Head of caudate nucleus (tissue), 42 donors: ENCODE measurements at places on chromosomes 7 and 10.
A peak's percentile ranks its signal among the peaks of the same experiment; 100 is the strongest.

DNA sequence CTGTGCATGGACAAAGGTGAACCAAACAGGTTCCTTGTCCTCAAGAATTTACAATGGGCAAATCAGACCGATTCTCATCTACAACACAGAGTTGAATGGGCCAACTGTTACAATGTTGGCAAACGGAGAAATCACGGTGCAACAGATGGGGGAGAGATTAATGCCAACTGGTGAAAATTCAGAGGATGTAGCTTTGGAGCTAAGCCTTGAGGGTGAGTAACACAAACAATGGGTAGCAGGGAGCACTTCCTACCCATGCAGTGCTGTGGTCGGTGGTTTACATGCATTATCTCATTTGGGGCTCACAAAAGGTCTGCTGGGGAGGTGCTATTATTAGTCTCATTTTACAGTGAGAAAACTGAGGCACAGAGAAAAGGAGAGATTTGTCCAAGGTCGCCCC lies 902 bp upstream of the NFE2L3 start:
- DNase-seq, result no peak

- no peak for DNase-seq
Measured at GRCh38 chr7:143388491-143389101, 7.5 kb downstream of the ZYX start.

DNA sequence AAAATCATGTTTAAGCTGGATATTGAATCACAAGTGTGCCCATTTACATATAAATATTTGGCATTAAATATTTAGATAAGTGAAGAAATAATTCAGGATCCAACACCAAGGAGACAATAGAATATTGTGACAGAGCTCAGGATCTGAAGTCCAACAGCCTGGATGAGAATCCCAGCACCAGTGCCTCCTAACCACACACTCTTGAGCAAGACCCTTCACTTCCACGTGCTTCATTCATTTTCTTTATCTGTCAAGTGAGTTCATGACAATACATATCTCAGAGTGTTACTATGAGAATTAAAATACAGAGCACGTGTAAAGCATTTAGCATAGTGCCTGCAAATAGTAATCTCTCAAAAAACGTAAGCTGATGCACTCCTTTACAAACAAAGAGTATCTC lies 78.4 kb upstream of the IKZF1 start:
- no peak for DNase-seq

- DNase-seq, result peak; percentile 7
Measured at GRCh38 chr10:68212721-68213352, 19.1 kb downstream of the ATOH7 start.

- DNase-seq, result no peak
Measured at GRCh38 chr7:22351329-22351692, 5.6 kb downstream of the RAPGEF5 start.

DNA sequence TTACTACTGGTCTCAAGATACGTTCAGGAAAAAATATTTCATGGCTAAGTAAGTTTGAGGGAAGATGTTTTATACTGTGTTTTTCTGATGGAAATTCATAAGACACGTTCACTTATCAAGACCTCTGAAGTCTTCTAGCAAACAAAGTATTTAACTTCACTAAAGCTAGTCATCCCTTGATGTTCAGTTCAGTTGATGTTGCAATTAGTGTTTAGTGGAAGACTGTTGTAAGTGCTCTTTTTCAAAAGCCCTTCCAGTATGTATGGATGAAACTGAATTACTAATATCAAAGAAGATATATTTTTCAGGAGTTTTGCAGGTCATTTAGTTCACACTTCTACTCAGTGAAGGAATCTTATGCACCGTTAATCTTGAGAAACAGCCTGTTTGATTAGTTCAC lies 25.1 kb downstream of the CUL1 start:
- no peak for DNase-seq

GRCh38 chr10:79445977-79446757 lies 743 bp upstream of the ZCCHC24 start:
- DNase-seq, result no peak

GRCh38 chr7:9407816-9408215 lies 974.4 kb downstream of the NXPH1 start:
- no peak for DNase-seq
